T-helper 1 cell treated with Interleukin-12 subunit alpha and Interleukin-12 subunit beta and Interleukin-4 antibody, amounts not matched to agents 30 ng/mL and 1 ng/mL, for 36 hours (primary cell): ENCODE measurements at places on chromosomes 3 and 15. TPM values are rescaled to one million over a fixed set of nuclear protein-coding genes. Genes with fewer than 3 reads are reported as not detected.

The AQR gene
- total RNA-seq = 45.1 and 46.6 TPM in 2 replicates

The NANOGP8 gene
- total RNA-seq = not detected in 2 replicates

The SPTSSB gene
- not detected in 2 replicates for total RNA-seq

The FRMD5 gene
- total RNA-seq = not detected in 2 replicates

The CNTN3 gene
- total RNA-seq = not detected in 2 replicates

The CASR gene
- total RNA-seq = not detected in 2 replicates

The WDR93 gene
- total RNA-seq = not detected in 2 replicates

The CD200R1 gene
- total RNA-seq = 18.0 and 18.6 TPM in 2 replicates
